ENCODE measurements at places on chromosomes 13 and 19.

- DNase-seq, result no peak
Measured at GRCh38 chr19:44738603-44739558, 9.6 kb upstream of the BCL3 start.

- no peak for DNase-seq
Measured at GRCh38 chr19:49165111-49165750, 7.6 kb downstream of the TRPM4 start.

GRCh38 chr19:17951157-17951989, 15.5 kb upstream of the KCNN1 start:
- no peak for DNase-seq

GRCh38 chr19:47637550-47637949, 28.6 kb downstream of the BICRA start:
- DNase-seq, result no peak

GRCh38 chr19:2235381-2236063, 607 bp downstream of the PLEKHJ1 start:
- peak; percentile 49 for DNase-seq

- no peak for DNase-seq
Measured at GRCh38 chr13:104143760-104144416, 1077.7 kb upstream of the SLC10A2 start.

DNA sequence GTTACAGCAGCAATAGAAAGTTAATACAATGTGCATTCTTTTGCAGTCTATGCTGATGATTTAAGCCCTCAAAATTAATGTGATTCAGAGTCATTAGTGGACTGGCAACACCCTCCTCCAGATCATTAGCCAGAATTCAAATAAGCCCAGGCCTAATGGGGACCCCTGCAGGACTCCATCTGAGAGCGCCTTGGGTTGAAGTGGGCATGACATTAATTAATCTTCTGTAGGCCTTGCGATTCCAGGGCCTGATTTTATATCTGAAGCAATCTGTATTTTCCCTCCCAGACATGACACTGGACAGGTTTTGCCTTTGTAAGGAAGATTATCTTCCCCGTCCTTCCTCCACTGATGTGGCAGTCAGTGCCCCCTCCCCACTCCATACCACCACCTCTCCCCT, 442.9 kb downstream of the FOXO1 start:
- DNase-seq, result no peak

GRCh38 chr13:101210774-101211173, 205.5 kb downstream of the NALCN start:
- no peak for DNase-seq

DNA sequence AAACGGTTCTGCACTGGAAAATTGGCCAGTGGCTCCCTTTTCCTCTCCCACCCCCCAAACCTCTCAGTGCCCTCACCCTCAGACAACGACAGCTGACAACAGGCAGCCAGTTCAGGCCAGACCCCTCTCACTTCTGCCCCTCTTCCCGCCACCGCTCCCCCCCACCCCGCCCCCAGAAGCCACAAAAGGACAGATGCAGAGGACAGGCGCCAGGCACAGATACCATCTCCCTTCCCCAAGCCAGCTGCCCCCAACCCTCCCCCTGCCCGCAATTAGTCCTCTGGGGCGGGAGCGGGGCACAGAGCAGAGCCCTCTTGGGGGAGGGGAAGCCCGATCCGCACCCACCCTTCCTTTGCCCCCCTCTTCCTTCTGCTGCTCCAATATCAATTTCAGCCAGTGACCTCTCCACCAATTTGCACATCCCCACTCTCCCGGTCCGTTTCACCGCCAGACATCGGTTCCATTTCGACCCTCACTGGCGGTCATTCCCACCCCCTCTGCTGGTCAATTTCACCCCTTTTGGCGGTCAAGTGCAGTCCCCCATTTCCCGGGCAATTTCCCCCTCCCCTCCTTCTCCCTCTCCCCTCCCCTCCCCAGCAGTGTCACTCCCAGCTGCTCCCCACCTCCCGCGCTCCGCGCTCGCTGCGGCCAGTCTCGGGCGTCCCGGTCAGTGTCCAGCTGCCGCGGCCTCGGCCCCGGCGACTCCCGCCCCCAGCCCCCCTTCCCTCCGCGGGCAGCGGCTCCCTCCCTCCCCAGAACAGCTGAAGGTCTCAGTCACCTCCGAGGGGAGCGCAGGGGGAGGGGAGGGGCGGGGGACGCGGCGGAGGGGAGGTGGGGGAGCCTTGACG, at the start of gene SHD:
Gene SHD (plus strand): TSS at position 848 of the 848 bp plus-strand sequence. CDS start 798 bp downstream, outside the sequence.
- no peak for DNase-seq

DNA sequence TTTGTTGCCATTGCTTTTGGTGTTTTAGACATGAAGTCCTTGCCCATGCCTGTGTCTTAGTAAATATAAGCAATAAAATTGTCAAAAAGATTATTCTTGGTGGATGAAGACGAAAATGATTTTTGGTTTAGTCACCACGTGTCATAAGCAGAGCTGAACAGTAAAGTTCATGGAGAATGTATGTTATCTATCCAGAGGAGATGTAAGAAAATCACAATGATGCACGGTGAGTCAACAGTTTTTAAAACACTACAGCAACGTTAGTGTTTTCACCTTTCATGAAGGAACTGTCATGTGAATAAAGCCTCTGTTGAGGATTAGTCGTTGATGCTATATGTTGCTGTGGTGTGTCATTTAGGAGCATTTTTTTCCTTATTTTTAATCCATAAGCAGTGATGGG, 137.6 kb downstream of the GPC6 start:
- no peak for DNase-seq

GRCh38 chr19:35278578-35279284, 3.6 kb upstream of the HAMP start:
- DNase-seq, result no peak

- no peak for DNase-seq
Measured at GRCh38 chr13:42035905-42036521, 12.4 kb upstream of the DGKH start.

GRCh38 chr19:42424712-42425131, 2.5 kb downstream of the LIPE start:
- DNase-seq, result no peak

GRCh38 chr13:69828527-69828926, 279.1 kb upstream of the ATXN8OS start:
- DNase-seq, result no peak

DNA sequence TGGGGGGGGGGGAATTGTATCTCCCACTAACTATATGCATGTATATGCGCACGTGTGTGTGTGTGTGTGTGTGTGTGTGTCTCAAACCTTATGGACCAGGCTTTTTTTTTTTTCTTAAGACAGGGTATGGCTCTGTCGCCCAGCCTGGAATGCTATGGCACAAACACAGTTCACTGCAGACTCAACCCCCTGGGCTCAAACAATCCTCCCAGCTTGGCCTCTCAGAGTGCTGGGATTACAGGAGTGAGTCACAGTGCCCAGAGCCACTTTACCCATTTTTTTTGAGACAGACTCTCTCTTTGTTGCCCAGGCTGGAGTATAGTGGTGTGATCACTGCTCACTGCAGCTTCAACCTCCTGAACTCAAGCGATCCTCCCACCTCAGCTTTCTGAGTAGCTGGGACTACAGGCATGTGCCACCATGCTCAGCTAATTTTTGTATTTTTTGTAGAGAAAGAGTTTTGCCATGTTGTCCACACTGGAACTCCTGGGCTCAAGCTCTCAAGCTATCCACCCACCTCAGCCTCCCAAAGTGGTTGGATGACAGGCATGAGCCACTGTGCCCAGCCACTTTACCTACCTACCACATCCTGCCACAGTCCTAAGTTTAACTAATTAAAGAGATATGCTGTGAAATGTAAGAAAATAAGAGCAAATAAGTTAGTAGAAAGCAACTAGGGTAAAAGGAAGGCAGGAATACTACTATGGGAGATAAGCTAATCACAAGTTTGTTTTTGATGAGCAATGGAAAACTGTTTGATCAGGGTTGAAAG, 2.4 kb downstream of the ZMYM5 start:
- peak; percentile 1 for DNase-seq
